ENCODE measurements at places on chromosomes 6 and 20.
A peak's percentile ranks its signal among the peaks of the same experiment; 100 is the strongest.

DNA sequence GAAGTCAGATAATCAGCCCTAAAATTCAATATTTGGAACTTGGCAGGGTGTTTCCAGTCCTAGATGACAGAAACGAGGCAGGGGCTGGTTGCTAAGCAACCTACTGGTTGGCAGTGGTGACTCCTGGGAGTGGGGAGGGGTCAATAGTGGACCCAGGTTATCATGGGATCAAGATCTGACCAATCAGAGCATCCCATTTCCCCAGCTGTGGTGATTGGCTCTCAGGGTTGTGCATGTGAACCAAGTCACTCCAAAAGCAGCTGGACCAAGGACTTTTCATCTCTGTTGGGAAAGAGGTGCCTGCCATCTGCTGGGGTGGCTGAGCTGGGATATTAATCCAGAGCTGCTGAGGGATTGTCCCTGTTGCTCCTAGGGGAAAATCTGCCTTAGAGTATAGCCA is 253.4 kb downstream of the PREX1 start:
- peak; percentile 58 for DNase-seq

DNA sequence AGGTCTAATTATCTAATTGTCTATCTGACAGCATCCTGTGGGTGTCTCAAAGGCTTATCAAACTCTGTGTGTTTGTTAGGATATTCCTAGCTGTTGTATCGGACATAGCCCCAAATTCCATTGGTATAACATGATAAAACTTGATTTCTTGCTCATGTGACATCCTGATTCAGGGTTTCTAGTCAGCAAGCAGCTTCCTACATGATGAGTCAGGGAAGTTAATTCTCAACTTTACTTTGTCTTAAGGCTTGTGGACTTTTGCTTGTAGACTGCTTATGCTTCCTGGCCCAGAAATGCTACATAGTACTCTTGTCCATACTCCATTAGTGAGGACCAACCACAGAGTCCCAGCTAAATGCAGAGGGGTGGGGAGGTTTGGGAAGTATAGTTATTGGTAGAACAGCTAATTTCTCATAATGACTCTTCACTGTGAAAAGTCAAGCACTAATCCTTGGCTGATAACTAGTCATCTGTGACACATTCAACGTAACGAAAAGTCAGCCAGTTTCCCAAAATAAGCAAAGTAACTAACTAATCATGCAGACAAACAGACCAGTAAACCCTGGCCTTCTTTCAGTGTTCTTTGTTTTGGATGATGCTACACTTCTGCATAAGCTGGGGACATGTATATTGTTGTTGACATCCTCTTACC is 25.8 kb downstream of the NKAIN2 start:
- peak; percentile 64 for DNase-seq

- DNase-seq: peak; percentile 83
These were observed 26.8 kb downstream of the C6orf89 start for GRCh38 chr6:36912586-36912985.

GRCh38 chr6:108541843-108542759 is 18.6 kb upstream of the FOXO3 start:
- DNase-seq: peak; percentile 59

DNA sequence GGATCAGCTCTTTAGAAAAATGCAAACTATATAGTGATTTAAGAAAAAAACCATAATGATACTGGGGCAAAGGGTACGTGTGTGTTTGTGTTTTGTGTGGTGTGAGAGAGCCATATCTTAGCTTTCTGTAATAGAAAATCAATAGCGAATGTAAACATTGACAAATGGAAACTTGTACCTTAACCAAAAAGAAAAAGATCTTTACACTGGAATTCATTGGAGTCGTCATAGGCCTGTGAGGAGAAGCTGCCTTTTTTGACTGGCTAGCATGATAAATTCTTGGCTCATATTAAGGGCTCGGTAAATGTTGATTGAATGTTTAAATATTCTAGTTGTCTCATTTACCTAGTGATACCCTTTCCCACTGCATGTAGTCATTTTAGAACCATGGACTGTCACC is 161.8 kb upstream of the ASCC3 start:
- DNase-seq: no peak

DNA sequence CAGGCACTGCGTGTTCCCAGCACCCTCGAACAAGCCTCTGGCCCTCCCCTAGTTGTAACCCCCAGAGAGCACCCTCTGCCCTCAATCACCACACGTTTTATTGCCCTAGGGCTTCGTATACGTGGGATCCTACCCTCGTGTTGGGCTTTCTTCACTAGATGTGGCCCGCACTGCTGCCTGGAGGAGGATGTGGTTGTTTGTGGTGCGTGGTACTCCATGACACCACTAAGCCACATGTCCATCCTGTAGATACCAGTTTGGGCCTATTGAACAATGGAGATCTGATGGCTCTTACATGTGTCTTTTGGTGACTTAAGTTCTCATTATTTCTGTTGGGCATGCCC is 17.0 kb downstream of the SLC2A4RG start:
- no peak for DNase-seq

DNA sequence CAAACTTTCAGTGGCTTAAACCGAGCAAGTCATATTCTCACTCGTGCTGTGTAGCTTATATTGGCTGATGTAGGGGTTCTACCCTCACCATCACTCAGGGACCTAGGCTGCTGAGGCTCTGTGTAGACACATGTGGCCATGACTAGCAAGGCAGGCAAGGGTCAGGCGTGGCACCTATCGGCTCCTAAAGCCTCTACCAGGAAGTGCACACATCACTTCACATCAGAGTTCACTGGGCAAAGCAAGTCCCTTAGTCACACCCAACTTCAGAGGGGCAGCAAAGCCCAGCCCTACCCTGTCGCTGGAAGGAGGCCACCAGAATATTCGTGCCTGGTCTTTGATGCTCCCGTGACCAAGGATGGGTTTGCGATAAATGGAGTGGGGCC is 42.9 kb downstream of the PPP1R14C start:
- DNase-seq: no peak

DNA sequence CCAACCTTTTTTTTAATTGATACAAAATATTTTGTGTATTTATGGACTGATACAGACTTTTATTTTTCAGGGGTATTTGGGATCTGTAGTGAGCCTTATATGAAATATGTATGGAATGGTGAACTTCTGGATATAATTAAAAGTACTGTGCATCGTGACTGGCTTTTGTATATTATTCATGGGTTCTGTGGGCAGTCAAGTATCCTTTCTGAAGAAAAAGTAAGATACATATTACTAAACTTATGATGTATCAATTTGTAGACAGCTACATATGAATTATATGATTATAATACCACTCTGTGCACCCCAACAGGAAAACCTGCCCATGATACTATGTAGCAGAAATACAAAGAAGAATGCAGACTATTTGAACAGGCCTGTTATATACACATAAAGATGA is 47.2 kb downstream of the FIG4 start:
- no peak for DNase-seq

GRCh38 chr6:705047-705446 is 12.1 kb upstream of the EXOC2 start:
- DNase-seq: no peak

GRCh38 chr6:35495258-35496035 is 1.4 kb downstream of the TEAD3 start:
- DNase-seq: no peak

Data from HS-5 (cell line).